ENCODE measurements at places on chromosomes 13 and 19.

GRCh38 chr19:18978616-18979015 lies 37.6 kb upstream of the HOMER3 start:
- no peak for DNase-seq

DNA sequence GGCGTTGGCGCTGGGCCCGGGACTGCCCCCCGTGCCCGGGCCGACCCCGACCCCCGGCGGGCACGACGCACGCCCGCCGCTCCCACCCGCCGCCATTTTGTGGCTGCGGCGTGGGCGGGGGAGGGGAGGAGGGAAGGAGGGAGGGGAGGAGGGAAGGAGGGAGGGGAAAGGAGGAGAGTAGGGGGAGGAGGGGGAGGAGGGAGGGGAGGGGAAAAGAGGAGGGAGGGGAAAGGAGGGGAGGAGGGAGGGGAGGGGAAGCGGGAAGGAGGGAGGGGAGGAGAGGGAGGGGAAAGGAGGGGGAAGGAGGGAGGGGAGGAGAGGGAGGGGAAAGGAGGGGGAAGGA lies at the start of gene BTBD2:
Gene BTBD2, minus strand, starts transcription at position 107 of the 343 bp plus-strand sequence. Its CDS starts 11 bp downstream, at position 96.
- no peak for DNase-seq

DNA sequence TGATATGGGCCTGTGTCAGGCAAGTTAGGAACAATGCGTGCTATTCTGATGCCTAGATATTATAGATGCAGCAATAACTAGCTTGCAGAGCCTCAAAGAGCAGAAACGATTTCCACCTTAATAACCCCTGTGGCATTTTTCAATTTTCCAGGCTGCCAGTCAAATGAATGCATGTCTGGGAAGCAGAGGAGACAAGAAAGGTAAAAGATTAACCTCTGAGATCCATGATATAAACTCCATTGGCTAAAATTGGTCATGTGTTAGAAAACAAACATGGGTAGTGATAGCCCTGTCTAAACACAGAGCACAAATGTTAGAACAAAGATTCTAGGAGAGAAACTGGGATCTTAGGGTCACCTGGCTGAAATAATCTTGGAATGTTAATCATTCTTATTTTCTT lies 811.1 kb downstream of the DIAPH3 start:
- no peak for DNase-seq

DNA sequence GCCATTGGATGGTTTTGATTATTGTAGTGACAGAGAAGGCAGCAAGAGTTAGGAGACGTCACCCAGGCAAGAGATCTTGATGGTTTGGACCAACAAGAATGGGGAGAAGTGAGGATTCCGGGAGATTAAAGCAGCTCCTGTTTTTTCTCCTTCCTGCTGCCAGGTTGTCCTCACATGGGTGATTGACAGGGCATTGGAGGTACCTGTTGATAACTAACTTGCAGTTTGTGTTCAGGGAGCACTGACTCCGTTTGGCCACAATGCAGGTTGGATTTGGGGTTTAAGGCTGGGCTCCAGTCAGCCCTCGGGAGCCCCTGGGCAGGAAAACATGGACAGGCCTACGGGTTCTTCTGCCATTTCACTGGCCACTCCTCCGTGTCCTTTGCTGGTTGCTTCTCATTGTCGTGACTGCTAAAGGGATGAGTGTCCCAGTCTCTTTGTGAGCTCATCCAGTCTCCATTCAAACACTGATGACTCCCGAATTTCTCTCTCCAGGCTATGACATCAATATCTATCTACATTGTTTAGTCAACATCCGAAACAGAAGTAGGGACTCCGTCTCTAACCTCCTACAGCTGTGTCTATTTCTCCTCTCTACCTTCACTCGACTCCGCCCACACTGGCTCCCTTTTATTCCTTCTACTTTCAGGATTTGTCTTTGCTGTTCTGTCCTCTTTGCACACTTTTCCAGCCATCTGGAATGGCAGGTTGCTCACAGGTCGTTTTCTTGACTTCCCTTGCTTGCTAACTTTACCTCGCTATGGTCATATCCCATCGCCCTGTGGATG lies 1.3 kb upstream of the PTOV1 start:
- no peak for DNase-seq

DNA sequence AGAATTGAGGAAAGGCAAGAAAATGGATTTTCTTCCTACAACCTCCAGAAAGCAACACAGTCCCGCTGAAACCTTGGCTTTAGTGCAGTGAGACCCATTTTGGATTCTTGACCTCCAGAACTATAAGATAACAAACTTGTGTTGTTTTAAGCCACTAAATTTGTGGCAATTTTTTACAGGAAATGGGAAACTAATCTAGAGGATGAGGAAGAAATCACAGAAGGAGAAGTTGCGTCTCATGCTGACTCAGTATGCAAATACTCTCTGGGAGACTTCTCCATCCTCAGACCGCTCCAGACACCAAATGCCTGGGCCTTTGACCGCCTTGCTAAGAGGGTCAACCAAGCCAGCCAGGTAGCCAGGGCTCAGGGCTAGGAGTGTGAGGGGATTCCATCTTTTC lies 13.1 kb upstream of the CEACAM16 start:
- DNase-seq = no peak

DNA sequence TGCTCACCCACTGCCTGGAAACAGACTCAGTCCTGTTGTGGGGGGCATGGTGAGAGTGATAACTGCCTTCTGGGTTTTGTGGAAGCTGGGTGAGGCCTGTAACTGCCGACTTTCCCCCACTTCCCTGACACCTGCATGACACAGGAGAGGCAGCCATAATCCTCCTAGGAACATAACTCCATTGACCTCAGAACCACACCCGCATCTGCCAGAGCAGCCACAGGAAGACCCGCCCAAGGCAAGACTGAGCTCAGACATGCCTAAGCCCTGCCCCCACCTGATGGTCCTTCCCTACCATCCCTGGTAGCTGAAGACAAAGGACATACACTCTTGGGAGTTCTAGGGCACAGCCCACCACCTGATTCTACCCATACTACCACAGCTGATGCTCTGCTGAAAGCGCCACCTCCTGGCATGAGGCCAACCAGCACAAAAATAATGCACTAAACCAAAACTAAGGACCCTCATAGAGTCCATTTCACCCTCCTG lies 326.7 kb downstream of the RBM26 start:
- DNase-seq = no peak

DNA sequence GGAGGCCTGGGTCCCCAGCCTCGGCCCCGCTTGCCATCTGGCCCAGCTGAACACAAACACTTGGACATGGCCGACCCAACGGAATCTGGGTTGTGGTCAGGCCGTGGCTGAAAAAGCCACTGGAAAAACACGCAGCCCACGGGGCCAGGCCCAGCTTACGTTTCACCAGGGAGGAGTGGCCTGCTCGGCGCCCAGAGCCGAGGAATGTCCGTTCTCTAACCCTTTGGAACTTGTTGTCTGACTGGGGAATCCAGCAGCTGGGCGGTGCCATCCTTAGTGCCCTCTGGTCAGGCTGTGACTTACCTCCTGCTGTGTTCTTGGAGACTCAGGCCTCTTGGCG lies 13.8 kb downstream of the CILP2 start:
- no peak for DNase-seq

Measured in thoracic aorta (tissue), 2 donors.